ENCODE measurements at places on chromosomes 5 and 9.

- no peaks in the 10 kb centered on the region for H3K4me1 ChIP-seq
- no peak for DNase-seq
- H3K36me3 ChIP-seq, result no peaks in the 10 kb centered on the region
- no peak overlapping the region for H3K4me3 ChIP-seq
Measured at GRCh38 chr5:89712134-89712700, 697.3 kb downstream of the CETN3 start.

DNA sequence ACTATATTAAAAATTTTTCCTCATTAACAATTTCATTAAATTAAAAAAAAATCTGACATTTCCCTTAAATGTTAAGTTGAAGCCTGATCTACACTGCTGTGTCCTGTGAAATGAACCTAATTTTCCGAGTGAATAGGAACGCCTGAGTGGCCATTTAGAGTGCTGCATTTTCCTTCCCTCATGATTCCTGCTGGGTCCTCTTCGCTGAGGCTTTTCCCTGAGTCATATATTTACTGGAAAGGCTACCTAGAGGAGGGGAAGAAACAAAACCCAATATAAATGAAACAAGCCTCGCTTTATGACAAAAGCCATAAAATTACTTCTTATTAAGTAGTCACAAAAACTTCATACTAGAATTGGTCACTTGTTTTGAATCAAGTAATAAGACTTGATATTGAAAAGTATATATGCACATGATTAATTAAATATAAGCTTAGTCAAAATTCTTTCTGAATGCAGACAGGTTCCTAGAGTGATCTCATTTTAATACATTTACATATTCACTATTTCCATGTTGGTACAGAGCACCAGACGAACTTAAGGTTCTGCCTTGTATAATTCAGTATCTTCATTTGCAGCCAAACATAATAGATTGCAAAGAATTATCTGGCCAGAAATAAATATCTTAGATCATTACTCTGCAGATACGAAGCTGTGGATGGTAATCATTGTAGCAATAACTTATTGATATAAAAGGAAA lies 6.3 kb upstream of the ISCA1 start:
- peaks cover 21% of the 10 kb centered on the region for H3K36me3 ChIP-seq
- no peak overlapping the region for H3K27ac ChIP-seq
- peaks cover 8% of the 10 kb centered on the region for H3K4me1 ChIP-seq
- no peak overlapping the region for H3K4me3 ChIP-seq
- H3K27me3 ChIP-seq, result no peaks in the 10 kb centered on the region

- H3K4me3 ChIP-seq, result peak overlapping the region; percentile 86
- peak overlapping the region; percentile 98 for H3K27ac ChIP-seq
- no peak for DNase-seq
- H3K4me1 ChIP-seq, result peaks cover 69% of the 10 kb centered on the region
- no peaks in the 10 kb centered on the region for H3K27me3 ChIP-seq
Measured at GRCh38 chr9:114928136-114928535, 2.3 kb downstream of the TNFSF8 start.

GRCh38 chr5:142982821-142983200 lies 212.6 kb downstream of the ARHGAP26 start:
- no peak overlapping the region for H3K4me3 ChIP-seq
- peak overlapping the region; percentile 9 for H3K27ac ChIP-seq
- peaks cover 52% of the 10 kb centered on the region for H3K4me1 ChIP-seq
- H3K36me3 ChIP-seq, result peaks cover 15% of the 10 kb centered on the region
- no peaks in the 10 kb centered on the region for H3K27me3 ChIP-seq

- H3K27me3 ChIP-seq, result no peaks in the 10 kb centered on the region
- H3K27ac ChIP-seq, result peak overlapping the region; percentile 69
- peaks cover 54% of the 10 kb centered on the region for H3K36me3 ChIP-seq
- peaks cover 38% of the 10 kb centered on the region for H3K4me1 ChIP-seq
Measured at GRCh38 chr9:92297611-92298010, 4.1 kb upstream of the IARS1 start.

DNA sequence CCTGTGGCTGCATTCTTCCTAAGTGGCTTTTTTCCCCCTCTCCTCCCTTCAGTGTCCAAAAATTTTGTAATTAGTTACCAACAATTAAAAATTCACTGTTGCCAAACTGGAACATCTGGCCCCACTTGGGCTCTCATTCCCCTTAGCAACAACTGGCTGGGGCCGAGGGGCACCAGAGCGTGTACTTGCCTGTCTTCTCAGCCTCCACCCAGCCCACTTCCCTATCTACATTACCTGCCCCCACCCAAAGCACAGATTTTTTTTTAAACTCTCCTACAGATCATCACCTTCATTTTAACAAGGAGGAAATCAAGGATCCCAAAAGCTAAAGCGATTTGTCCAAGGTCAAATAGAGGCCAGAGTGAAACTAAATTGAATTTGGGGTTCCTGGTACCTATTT lies 278.8 kb downstream of the EBF1 start:
- H3K27me3 ChIP-seq, result no peaks in the 10 kb centered on the region
- DNase-seq, result no peak
- no peak overlapping the region for H3K4me3 ChIP-seq
- H3K36me3 ChIP-seq, result peaks cover 5% of the 10 kb centered on the region
- H3K4me1 ChIP-seq, result peaks cover 36% of the 10 kb centered on the region

DNA sequence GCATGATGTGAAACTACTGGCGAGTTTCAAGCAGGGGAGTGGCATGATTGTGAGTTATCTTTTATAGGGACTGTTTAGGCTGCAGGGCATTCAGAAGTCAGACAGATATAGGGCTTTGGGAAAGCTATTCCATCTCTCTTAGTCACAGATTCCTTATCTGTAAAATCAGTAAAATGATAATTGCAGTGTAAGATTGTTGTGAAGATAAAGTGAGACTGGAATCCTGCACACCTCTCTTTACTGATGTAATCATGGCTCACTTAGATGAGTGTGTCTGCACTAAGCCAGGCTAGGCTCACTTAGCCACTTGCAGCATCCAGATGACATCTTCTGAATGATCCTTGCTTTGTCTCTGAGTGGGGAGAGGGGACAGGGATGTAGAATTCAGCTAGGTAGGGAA lies 81.8 kb upstream of the MAMDC2 start:
- no peak for DNase-seq
- H3K4me1 ChIP-seq, result no peaks in the 10 kb centered on the region
- peaks cover 12% of the 10 kb centered on the region for H3K27me3 ChIP-seq
- H3K4me3 ChIP-seq, result no peak overlapping the region
- H3K27ac ChIP-seq, result no peak overlapping the region

DNA sequence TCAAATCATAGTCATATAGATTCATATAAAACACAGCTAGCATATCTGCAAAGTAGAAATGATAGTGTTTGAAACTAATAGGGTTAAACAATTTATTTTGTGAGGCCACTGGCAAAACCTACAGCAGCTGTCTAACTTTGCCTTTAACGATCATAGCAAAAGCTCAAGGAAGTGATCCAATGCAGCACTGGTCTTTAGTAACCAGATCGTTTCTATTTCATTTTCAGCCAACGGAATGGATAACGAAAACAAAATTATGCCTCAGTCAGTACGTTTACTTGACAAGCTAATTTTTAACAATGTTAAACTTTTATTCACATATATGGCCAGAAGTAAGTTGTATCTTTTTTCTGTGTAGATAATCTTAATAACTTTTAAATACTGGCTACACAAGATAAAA lies 17.7 kb downstream of the MLLT3 start:
- H3K4me3 ChIP-seq, result peak overlapping the region; percentile 48
- no peaks in the 10 kb centered on the region for H3K27me3 ChIP-seq
- H3K4me1 ChIP-seq, result peaks cover 68% of the 10 kb centered on the region

GRCh38 chr5:77881528-77881927 lies 105.4 kb upstream of the TBCA start:
- no peak for DNase-seq
- H3K36me3 ChIP-seq, result no peaks in the 10 kb centered on the region
- H3K27me3 ChIP-seq, result peaks cover 11% of the 10 kb centered on the region

- H3K27me3 ChIP-seq, result no peaks in the 10 kb centered on the region
- DNase-seq, result no peak
- no peak overlapping the region for H3K4me3 ChIP-seq
- no peaks in the 10 kb centered on the region for H3K36me3 ChIP-seq
- no peaks in the 10 kb centered on the region for H3K4me1 ChIP-seq
- H3K27ac ChIP-seq, result no peak overlapping the region
Measured at GRCh38 chr5:9419794-9420193, 126.1 kb downstream of the SEMA5A start.

DNA sequence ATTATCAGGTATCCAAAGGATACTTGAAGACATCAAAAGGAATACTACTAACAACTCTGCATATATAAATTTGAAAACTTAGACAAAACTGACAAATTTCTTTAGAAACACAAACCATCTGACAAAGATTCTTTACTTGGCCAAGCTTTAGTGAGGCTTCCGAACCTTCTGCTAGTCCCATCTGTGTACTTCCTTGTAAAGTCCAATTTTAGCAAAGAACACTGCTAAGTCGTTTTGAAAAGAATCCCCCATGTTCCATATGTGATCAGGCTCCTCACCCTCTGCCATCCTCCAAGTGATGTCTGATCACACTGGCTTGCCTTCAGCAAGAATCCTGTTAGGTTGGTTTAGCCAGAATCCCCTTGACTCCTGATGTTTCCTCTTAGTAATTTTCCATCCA lies 150.0 kb upstream of the ACO1 start:
- H3K4me1 ChIP-seq, result no peaks in the 10 kb centered on the region
- no peak overlapping the region for H3K4me3 ChIP-seq
- no peak overlapping the region for H3K27ac ChIP-seq
- H3K27me3 ChIP-seq, result no peaks in the 10 kb centered on the region
- no peak for DNase-seq

DNA sequence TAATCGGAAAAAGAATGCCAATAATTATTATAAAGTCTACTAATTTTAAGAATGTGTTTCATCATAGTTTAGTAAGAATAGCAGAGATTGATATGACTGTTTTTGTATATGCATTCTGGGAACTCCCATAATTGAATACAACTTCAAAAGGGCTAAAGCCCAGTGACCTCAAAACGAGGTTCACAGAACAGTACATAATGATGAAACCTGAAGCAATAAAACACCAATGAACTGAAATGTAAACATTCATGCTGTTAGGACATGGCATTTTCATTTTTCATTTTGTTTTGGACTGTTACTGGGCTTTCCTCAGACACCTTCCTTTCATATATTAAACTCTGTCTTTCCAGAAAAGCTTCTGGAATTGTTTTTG lies 684 bp upstream of the JMY start:
- peak overlapping the region; percentile 86 for H3K27ac ChIP-seq
- no peak for DNase-seq
- H3K4me1 ChIP-seq, result peaks cover 24% of the 10 kb centered on the region
- no peaks in the 10 kb centered on the region for H3K36me3 ChIP-seq

GRCh38 chr5:143557061-143557818 lies 153.8 kb upstream of the NR3C1 start:
- no peak for DNase-seq
- no peaks in the 10 kb centered on the region for H3K36me3 ChIP-seq
- H3K4me3 ChIP-seq, result no peak overlapping the region
- H3K4me1 ChIP-seq, result no peaks in the 10 kb centered on the region
- H3K27me3 ChIP-seq, result no peaks in the 10 kb centered on the region

DNA sequence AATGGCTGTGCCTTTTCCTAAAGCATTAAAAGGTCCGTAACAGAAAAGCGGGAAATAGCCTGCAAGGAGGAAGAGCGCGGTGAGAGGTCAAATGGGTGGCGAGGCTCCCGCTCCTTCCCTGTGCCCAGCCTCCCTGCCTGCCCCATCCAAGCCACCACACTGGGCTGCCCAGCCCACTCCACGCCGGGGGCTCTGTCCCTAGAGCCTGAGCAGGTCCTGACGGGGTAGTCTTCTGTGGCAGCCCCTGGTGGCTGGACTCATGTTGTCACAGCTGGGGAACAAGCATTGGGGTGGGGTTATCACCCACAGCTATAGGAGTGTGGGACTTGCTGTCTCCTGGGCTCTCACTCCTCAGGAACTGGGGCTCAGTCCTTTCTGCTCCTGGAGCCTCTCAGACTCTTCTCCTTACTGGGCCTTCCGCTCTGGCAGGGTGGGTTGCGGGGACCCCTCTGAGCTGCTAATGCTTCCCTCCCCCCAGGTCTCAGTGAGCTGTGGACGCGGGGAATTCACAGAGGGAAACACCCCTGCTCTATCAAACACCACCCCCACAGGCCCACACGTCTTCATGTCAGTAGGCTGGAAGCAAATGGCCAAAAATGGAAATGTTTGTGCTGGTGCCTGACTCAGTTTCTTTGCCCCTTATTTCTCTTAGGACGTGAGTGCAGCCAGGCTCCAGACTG lies 152.4 kb upstream of the PHYKPL start:
- no peaks in the 10 kb centered on the region for H3K36me3 ChIP-seq
- H3K4me3 ChIP-seq, result no peak overlapping the region
- no peaks in the 10 kb centered on the region for H3K27me3 ChIP-seq
- DNase-seq, result no peak

- H3K27ac ChIP-seq, result peak within 1 kb of the TSS; percentile 77
- H3K27me3 ChIP-seq, result no peaks in the 10 kb centered on the region
- H3K4me3 ChIP-seq, result peak within 1 kb of the TSS; percentile 83
- peaks cover 3% of the 10 kb centered on the region for H3K4me1 ChIP-seq
Measured at GRCh38 chr5:42756606-42757601, at the start of gene CCDC152. CCDC152 (plus strand) TSS chr5:42756818; CDS start chr5:42759122, 2,304 bp downstream.

- no peaks in the 10 kb centered on the region for H3K36me3 ChIP-seq
- H3K27ac ChIP-seq, result no peak overlapping the region
- no peaks in the 10 kb centered on the region for H3K27me3 ChIP-seq
Measured at GRCh38 chr5:9452181-9452580, 93.7 kb downstream of the SEMA5A start.

- no peak for DNase-seq
- H3K27ac ChIP-seq, result peak overlapping the region; percentile 91
- no peaks in the 10 kb centered on the region for H3K27me3 ChIP-seq
- peaks cover 39% of the 10 kb centered on the region for H3K36me3 ChIP-seq
- peaks cover 63% of the 10 kb centered on the region for H3K4me1 ChIP-seq
- H3K4me3 ChIP-seq, result peak overlapping the region; percentile 69
Measured at GRCh38 chr9:37301042-37301853, 121.2 kb upstream of the GRHPR start.

DNA sequence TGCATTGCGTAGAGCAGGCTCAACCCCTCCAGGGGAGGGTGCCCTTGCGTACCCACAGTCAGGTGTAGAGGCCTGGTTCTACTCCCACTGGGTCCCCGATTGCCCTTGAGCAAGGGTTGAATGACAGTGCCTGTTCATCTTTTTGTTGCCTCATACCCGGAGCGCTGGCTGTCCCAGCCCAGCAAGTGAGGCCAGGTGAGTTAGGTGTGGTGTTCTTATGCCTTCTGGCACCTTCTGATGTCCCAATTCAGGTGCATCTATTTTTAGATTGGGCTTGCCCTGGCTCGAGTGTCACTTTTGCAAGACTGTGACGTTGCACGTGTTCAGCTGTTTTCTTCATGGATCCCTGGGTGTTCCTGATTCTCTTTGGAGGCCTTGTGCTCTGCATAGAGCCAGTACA lies 257.8 kb downstream of the GOLPH3 start:
- no peaks in the 10 kb centered on the region for H3K27me3 ChIP-seq
- H3K27ac ChIP-seq, result no peak overlapping the region
- H3K4me3 ChIP-seq, result no peak overlapping the region
- no peak for DNase-seq
- H3K4me1 ChIP-seq, result no peaks in the 10 kb centered on the region

GRCh38 chr5:88518131-88519016 lies 249.7 kb upstream of the TMEM161B start:
- no peak overlapping the region for H3K4me3 ChIP-seq
- no peaks in the 10 kb centered on the region for H3K36me3 ChIP-seq
- H3K4me1 ChIP-seq, result peaks cover 8% of the 10 kb centered on the region
- no peak for DNase-seq
- H3K27ac ChIP-seq, result no peak overlapping the region

GRCh38 chr9:108245331-108245730 lies 610.5 kb downstream of the ACTL7B start:
- H3K27me3 ChIP-seq, result no peaks in the 10 kb centered on the region
- no peak overlapping the region for H3K4me3 ChIP-seq
- no peak for DNase-seq
- H3K4me1 ChIP-seq, result no peaks in the 10 kb centered on the region
- H3K27ac ChIP-seq, result no peak overlapping the region

Data from activated CD8-positive, alpha-beta T cell treated with anti-CD3 and anti-CD28 coated beads, Interleukin-2, amount 10 ng/mL, durations not matched to agents 7 days and 5 days (primary cell).